ENCODE measurements at places on chromosomes 1 and 21.

GRCh38 chr21:31186916-31187315 lies 148.6 kb upstream of the KRTAP19-8 start:
- DNase-seq, result no peak

DNA sequence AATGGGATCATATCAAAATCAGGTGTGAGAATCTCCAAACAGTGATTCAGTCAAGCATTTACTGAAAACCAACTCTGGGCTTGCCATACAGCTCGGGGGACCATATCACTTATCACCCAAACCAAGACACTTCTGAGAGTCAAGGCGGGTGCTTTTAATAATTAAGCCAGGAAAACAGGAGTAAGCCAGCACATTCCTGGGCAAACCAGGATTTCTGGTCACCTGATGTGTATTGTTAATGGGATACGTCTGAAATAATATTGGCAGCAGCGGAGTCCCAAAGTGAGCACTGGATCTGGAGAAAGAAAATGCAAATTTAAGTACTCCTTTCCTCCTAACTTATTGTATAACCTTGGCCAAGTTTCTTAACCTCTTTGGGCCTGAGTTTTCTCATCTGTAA lies 17.6 kb downstream of the OSCP1 start:
- no peak for DNase-seq

- no peak for DNase-seq
These were observed 2.3 kb downstream of the TTLL7 start for GRCh38 chr1:83996621-83997020.

DNA sequence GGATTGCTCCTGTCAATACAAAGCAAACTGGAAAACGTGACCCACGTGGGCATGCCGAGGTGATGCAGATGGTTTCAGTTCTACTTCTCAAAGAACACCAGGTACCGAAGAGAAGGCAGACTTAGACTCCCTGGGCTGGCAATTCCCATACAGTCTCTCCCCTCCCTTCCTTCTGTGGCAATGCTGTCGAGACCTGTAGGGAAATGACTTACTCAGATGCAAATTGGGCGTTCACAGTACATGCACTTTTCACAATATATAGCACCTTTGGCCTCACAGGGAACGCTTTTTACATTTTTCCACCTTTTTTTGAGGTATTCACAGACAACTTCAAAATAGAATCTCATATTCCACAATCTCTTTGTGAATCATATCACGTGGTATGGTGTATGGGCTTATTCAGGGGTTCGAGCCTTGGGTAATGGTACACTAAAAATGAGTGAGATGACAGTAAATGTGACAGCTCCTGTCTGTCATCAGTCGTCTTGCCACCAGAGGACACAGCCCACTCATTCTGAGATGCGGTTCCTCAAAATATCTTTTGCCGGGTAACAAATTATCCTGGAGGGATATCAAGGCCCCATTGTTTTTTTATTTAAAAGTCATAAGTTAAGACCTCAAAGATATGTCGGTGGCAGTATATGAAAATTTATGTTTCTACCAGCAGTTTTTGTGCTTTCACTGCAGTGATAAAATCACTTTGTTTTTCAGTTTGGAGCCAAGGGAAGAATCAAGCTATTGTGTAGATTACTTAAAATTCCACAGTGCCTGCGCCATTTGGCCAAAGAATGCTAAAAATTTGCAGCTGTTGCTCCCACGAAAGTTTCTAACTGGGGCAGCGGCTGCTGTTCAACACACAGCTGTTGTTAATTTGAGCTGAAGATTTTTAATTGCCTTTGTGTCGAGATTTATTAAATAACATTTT lies 168.4 kb downstream of the ZZZ3 start:
- DNase-seq, result no peak

- DNase-seq, result no peak
These were observed 102.0 kb downstream of the DIRAS3 start for GRCh38 chr1:67948151-67949080.

DNA sequence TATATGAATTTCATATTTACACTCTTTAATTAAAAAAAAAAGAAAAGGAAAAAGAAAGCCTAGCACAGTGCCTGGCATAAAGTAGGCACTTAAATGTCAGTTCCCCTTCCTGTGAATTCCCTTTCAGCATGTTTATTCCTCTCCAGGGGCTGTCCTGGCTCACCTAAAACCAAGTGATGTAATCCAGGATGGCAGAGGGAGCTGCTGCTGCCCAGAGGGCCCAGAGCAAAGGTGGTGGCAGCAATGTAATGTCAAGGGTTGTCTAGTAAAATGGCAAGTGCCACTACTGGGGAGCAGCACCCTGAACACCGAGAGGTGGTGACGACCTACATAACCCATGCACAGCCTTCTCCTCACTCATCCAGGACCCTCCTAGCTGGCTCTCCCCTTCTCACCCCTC lies 78.4 kb upstream of the LPGAT1 start:
- DNase-seq, result no peak

GRCh38 chr1:112697781-112698201 lies 9.1 kb downstream of the RHOC start:
- no peak for DNase-seq

DNA sequence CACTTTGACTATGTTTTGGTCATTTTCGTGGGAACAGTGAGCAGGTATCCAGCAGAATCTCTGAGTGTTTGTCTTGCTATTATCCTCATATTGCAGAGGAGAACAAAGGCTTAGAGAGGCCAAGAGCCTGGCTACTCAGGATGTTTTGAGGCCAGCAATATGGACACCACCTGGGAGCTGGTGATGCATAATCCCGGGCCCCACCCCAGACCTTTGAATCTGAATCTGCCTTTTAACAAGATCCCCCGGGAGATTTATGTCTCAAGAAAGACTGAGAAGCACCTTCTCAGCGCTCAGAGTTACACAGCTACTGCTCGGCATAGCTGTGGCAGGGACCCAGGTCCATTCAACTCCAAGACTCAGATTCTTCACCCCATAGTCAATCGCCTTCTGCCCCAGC lies 72.8 kb downstream of the PTPRU start:
- DNase-seq, result no peak

- DNase-seq, result no peak
These were observed 874.4 kb downstream of the KCNT2 start for GRCh38 chr1:195733826-195734225.

DNA sequence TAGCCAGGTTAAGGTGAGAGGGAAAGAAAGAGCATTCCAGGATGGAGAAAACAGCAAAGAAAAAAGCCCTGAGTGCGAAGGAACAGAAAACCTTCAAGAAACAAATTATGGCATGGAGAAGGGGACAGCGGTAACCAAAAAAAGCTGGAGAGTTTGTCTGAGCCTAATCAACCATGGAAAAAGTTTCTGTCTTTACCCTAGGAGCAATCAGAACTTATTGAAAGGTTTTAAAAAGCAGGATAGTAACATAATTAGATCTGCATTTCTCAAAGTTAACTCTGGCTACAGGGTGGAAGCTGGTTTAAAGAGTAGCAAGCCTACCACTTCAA lies 26.1 kb upstream of the HPDL start:
- no peak for DNase-seq

GRCh38 chr1:235557495-235557894 lies 53.2 kb upstream of the B3GALNT2 start:
- no peak for DNase-seq

GRCh38 chr1:160377585-160378206 lies 10.8 kb downstream of the NHLH1 start:
- no peak for DNase-seq

GRCh38 chr21:33360281-33360680 lies 35.5 kb downstream of the IFNAR1 start:
- no peak for DNase-seq

DNA sequence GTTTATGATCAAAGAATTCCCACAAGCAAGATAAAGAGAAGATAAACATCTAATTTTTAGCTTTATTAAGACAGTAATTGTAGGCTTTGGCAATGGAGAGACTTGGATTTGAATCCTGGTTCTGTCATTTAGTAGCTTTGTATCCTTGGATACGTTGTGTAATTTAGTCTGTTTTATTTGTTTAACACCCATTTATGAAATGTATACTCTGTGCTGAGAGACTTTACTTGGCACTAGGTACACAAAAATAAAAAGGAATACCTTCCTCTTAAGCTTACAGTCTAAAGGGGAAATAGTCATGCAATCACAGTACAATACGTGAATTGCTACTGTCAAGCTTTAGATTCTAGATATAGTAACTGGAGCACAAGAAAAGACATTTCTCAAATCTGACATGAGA lies 23.8 kb downstream of the ZMPSTE24 start:
- DNase-seq, result no peak

GRCh38 chr1:68459091-68459490 lies 9.3 kb upstream of the RPE65 start:
- no peak for DNase-seq

DNA sequence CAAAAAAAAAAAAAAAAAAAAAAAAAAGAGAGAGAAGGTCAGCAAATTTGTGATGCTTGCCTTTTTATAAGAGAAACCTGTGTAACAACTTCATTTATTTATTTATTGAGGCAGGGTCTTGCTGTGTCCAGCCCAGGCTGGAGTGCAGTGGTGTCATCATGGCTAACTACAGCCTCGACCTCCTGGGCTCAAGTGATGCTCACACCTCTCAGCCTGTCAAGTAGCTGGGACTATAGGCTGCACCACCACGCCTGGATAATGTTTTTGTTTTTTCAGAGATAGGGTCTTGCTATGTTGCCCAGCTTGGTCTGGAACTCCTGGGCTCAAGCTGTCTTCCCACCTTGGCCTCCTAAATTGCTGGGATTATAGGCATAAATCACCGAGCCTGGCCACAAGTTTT lies 42.4 kb downstream of the DHCR24 start:
- DNase-seq, result no peak

DNA sequence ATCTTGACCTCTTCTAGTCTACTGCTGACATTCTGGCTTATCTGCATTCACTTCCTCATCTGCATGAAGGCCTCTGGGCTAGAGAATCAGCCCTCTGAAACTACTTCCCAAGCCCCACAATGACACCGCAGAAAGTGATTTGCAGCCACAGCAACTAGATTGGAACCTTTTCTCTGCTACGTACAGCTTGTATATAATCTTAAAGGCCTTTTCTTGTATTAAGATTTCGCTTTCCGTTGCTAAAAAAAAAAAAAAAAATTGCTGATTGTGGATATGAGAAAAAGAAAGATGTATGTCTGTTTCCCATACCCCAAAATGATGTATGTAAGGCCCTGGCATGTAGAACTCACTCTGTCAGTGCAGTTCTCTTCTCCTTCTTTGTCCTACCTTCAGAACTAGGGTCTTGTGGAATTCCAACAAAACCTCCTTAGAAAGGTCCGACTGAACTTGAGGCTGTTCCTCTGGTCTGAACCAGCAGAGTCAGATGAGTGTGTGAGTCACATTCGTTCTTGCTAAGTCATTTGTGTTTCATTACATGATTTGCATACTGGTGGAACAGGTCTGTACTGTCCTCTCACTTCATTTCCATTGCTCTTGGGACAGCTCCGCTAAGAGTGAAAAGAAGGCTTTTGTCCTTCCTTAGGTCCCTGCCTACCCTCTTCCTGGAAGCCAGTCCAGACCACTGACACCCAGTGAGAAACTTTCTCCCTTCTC lies 62.7 kb downstream of the PLPP3 start:
- DNase-seq, result no peak

- DNase-seq, result no peak
These were observed 107.8 kb downstream of the NGF start for GRCh38 chr1:115230281-115230680.

DNA sequence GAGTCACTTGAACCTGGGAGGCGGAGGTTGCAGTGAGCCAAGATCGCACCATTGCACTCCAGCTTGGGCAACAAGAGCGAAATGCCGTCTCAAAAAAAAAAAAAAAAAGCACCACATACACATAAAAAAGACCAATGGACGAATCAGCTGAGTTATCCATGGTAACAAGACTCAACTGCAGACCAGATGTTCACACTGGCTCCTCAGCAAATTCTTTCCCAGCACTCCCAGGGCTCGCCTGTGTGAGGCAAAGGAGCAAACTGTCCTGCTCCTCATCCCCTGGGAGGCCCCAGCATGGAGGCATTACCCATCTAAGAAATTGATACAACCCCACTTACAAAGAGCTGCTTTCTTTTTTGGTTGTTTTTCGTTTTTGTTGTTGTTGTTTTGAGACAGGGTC lies 3.1 kb downstream of the TMEM234 start:
- no peak for DNase-seq

DNA sequence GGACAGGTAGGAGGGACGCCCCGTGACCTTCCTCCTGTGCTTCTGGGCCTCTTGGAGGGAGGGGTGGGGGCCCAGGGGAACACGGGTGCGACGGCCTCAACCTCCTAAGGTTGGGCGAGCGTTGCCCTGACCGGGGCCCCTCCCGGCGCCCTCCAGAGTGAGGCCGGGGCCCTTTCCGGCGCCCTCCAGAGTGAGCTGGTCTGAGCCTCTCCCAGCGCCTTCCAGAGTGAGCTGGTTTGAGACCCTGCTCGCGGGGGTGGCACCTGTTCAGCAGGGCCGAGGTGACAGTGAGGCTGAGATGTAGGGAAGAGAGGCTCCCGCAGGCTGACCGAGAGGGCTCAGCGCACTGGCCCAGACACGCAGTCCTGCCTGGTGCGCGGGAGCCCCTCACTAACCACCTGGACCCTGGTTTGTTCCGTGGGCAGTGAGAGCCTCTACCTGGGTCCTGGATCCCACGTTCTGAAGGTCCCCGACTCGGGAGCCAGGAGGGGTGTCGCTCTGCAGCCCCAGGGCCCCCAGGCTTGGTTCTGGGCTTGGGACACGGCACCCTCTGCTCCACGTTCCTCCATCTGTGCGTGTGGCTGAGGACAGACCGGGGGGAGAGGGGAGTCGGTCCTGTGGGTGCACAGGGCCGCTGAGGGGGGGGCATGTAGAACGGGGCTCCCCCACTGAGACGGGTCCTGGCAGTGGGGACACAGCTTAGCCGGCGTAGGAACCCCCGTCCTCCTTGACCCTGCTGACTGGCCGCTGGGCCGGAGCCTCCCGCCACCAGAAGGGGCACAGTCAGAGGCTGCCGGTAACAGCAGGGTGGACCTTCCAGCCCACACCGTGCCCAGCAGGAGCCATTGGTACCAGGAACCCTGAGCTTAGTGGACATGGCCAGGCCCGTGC lies 1.4 kb downstream of the COL6A1 start:
- DNase-seq, result no peak

DNA sequence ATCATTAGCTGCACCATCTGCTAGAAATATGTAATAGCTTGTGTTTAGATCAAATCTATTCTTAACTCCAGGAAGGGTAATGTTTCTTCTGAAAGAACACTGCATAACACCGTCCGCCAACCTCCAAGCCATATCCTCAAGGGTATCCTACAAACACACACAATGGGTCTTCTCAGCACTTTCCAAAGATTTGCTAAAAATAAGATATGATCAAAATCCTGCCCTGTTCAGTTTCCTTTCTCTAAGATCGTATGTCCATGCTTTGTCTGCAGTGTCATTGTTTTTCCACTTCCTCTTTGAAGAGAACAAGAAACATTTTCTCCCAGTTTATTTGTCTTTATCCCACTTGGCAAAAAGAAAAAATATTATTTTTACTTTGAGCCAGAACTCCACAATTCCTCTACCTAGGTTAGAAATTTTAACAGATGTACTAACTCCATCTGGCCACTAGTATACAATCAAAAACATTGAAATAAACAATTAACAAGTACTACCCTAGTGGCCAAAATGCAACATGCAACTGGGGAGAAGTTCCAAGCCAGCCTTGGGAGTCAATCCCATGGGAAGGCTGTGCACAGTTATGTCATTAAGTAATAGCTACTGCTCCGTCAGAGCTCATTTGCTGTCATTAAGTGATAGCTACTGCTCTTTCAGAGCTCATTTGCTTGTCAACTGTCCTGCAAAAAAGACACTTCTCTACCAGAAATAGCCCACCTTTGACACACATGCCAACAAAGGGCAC lies 37.8 kb downstream of the FRRS1 start:
- DNase-seq, result no peak

- DNase-seq, result no peak
These were observed 650.3 kb upstream of the NR5A2 start for GRCh38 chr1:199377211-199377610.

GRCh38 chr1:215830226-215830810 lies 263.2 kb downstream of the KCTD3 start:
- DNase-seq, result no peak

Measured in stimulated activated CD4-positive, alpha-beta T cell treated with anti-CD3 and anti-CD28 coated beads, Interleukin-1b, Interleukin-23, amount 100 ng/mL, for 4 hours (primary cell).